ENCODE measurements at places on chromosomes 12 and 14.

- no peak for DNase-seq
Observed at GRCh38 chr14:36751106-36751505, 89.4 kb downstream of the PAX9 start.

GRCh38 chr14:54803926-54804537 lies 98.6 kb downstream of the GCH1 start:
- no peak for DNase-seq

- no peak for DNase-seq
Observed at GRCh38 chr14:82230748-82231147, 697.1 kb upstream of the SEL1L start.

GRCh38 chr14:83733670-83734069 lies 1796.3 kb upstream of the FLRT2 start:
- DNase-seq, result no peak

- no peak for DNase-seq
Observed at GRCh38 chr12:106106892-106107291, 31.9 kb downstream of the NUAK1 start.

DNA sequence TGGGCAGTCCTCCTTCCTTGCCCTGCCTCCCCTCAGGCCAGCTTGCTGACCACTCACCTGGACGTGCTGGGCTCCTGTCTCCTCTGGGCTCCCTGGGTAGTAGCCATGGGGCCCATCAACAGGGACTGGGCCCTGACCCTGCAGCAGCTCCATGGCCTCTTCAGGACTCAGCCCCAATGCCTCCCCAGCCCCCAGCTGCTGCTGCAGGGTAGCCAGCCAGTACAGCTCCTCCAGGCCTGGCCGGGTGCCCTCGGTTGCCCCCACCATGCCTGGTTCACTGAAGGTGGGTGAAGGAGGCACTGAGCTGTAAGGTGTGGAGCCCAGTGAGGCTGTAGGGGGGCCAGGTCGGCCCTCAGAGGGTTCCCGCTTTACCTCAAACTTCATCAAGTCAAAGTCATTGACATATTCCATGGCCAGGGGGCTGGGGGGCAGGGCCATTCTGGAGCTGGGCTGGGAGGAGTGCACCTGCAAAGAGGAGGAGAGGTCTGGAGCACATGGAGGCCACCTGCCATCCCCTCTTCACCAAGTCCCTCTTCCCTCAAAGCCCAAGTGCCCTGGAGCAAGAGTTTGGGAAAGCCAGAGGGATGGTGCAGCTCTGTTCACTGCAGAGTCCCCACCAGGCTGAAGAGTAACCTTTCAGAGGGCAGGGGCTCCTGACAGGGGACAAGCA lies 11.2 kb downstream of the CPNE6 start:
- no peak for DNase-seq

DNA sequence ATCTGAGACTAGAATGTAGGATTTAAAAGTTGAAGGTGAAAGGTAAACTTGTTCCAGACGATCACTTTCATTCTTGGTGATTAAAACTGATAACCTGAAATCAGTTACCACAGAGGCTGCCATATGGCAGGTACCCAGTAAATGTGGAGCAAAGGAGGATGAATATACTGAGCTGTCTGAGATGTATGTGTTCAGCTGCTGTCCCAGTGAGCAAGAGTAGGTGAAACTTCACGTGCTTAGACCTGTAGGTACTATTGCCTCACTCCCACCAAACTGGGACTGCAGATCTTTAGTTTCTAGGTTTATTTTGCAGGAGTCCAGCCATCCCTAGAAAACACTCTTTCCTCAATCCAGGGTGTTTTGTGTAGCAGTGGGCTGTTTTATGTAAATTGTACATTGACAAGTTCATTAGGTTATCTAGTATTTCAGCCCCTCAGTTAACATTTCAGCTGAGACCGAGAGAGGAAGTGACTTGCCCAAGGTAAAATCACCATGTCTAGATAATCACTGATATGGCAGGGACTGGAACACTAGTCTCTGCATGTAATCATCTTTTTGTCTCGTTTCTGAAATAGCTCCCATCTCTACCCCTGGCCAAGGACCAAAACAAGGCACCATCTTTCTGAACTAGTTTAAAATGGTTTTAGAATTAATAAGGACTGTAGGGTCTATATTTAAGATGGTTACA lies 62.7 kb downstream of the ATG14 start:
- DNase-seq, result no peak

DNA sequence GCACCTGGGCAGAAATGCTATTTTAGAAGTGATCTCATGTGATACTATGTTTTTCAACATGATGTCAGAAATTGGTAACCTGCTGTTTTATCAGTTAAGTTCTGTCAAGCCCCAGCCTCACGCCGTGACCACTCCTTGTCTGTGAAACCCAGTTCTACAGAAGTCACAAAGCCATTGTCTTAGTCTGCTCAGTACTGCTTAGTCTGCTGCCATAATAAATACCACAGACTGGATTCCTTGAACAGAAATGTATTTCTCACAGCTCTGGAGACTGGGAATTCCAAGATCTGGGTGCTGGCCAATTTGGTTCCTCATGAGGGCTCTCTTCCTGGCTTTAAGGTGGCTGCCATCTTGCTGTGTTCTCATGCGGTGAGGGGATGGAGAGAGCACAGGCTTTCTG lies 176.9 kb downstream of the PRKCH start:
- no peak for DNase-seq

GRCh38 chr12:57766464-57767304 lies at the start of gene CYP27B1:
Gene CYP27B1 (minus strand): TSS chr12:57767078. CDS start chr12:57767041, 37 bp downstream.
- no peak for DNase-seq

DNA sequence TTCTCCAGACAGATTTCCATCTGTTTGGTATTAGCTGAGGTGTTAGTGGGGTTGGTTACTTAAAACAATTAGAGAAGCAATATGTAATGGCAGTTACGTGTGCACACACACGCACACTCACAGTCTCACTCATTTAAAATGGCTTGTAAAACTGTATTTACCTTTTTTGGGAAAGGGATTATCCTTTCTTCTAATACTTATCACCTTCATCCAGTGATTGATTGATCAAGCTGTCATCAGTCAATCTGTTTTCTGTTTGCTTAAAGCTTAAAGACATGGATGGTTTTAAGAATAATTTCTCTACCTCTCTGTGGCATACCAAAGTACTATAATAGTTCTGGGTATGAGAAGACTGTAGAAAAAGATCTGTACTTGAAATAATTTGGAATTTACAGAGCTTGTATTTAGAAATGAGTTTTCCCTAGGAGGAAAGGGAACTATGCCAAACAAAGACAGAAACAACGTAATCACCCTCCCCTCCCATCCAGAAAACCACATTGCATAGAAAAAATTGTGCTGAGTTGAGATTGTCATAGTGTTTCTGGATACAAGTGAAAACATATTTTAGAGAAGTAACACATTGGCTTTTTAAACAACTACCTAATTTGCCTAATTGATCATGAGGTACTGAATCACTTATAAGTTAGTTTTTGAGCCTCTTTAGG lies 455.8 kb downstream of the PCNX1 start:
- no peak for DNase-seq

DNA sequence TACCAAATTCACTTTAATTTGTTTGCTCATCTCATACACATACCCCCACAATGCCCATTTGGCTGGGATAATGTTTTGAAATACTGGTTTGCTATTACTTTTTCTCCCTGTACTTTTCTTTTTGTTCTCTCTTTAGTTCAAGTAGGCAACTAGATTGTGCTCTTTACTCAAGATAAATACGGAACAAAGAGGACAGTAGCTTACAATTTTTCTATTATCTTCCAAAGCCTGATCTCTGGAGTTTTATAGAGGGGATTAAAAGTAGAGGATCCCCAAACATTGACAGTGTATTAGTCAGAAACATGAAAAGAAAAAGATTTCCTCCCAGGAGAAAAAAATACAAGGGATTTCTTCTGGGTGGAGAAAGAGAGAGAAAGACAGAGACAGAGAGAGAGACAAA lies 102.1 kb upstream of the FSCB start:
- DNase-seq, result no peak

- no peak for DNase-seq
Observed at GRCh38 chr12:75509621-75510020, 1.8 kb downstream of the KRR1 start.

DNA sequence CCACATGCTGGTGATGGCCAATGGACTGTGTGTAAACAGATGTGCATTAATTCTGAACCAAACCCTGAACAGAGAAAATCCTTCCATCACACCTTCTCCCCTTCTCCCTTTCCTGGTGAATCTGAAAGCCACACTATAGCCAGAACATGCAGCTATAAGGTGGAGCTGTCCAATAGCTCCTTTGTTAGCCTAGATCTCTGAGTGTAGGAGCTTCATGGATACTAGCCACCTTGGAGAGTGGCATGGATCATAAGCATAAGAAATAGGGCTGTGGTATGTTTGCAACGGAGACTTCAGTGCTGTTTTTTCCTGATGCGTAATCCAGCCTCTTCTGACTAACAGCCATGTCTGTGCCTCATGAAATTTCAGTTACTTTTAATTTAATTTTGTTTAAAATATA lies 364.5 kb downstream of the BTG1 start:
- no peak for DNase-seq

DNA sequence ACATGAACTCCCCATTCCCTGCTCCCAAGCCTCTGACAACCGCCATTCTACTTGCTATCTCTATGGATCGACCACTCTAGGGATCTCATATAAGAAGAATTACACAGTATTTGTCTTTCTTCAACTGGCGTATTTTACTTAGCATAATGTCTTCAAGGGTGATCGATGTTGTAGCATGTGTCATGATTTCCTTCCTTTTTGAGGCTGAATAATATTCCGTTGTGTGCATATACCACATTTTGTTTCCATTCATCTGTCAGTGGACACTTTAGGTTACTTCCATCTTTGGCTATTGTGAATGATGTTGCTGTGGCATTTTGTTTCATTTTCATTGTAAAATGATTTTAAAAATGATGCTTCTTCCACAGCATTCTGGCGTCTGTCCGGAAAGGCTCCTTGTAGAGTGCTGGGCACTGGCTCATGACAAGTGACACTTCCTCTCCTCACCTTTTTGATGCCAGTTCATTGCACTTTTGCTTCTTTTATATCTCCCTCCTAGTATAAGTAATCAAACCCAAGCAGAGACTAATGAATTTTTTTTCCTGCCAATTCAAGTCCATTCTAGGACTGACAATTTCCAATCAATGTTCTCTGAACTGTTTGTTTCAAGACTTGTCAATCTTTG lies 39.3 kb downstream of the SCN8A start:
- DNase-seq, result no peak

DNA sequence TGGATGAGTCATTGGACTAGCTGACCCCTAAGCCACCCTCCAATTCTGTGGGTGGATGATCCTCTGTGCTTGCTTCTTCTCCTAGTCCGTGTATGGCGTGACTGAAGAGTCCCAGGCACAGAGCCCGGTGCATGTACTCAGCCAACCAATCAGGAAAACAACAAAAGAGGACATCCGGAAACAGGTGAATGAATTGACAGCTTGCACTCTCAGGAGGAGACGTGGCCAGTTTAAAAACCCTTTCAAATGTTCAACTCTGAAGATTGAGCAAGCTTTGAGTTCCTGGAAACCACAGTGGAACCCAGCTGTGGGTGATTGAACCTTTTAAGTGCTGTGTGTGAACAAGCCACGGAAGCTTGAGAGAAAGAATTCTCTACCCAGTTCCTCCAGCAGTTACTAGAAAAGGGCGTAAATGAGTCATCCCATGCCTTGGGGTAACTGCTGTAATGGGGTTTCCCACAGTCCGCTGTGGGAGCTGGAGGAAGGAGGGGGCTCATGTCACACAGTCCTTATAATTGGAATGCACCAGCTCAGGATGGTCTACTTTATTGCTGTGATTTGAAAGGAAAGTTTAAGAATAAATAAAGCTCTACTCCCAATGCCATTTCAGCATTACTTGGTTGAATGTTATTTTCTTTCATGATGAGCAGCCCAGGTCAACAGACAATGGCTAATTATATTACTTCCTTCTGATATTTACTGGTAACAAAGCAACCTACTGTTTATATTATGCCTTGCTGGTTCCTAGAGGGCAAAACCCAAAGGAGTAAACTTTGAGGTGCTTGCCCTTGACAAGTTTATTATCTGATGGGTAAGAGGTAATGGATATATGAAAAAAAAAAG lies 417.0 kb downstream of the DPF3 start:
- DNase-seq, result no peak

GRCh38 chr12:85329913-85330312 lies 49.9 kb downstream of the ALX1 start:
- DNase-seq, result no peak

GRCh38 chr14:36221112-36221511 lies 44.6 kb upstream of the PTCSC3 start:
- no peak for DNase-seq

- DNase-seq, result no peak
Observed at GRCh38 chr14:51139121-51139681, 44.3 kb upstream of the TRIM9 start.

GRCh38 chr12:57138526-57139272 lies 8.7 kb downstream of the LRP1-AS start:
- DNase-seq, result no peak

DNA sequence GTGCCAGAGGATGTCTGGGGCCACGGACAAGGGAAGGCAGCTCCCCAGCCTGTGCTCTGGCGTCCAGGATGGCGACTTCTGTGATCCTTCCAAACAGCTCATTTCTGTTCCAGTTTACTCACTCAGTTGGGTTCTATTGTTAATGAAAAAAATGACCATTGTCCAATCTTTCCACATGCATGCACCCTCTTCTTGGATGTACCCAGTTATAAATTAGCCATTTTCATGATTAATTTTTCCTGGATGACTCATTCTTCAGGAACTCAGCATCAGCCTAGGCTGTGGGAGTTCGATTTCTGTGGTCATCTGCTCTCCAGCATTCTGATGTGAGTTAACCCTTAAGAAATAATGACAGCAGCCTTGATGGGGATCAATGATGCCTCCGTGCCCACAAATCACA lies 926.8 kb downstream of the BCL11B start:
- no peak for DNase-seq

- DNase-seq, result peak; percentile 34
Observed at GRCh38 chr12:14960548-14961465, 594 bp downstream of the ARHGDIB start.

- DNase-seq, result no peak
Observed at GRCh38 chr14:56172074-56172473, 53.9 kb downstream of the PELI2 start.

- no peak for DNase-seq
Observed at GRCh38 chr12:76866151-76866567, 12.7 kb downstream of the CSRP2 start.

GRCh38 chr12:56684745-56685359 lies 3.2 kb downstream of the PTGES3 start:
- no peak for DNase-seq

GRCh38 chr12:20883288-20883687 lies 72.8 kb downstream of the SLCO1B3 start:
- no peak for DNase-seq

DNA sequence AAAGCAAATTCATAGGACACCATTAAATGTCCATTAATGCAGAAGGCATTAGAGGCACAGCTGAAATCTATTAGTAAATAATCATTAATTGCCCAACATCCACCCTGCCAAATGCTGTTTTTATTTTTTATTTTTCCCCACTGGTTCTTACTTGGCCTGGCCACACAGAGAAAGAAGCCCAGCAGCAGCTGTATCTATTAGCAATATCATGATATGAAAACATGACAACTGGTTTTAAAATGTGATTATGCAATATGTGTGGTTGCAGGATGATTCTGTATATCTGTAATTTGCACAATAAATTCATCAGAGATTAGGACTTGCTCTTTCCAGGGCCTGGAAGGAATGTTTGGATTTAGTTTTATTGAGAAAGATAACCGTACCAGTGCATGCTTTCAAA lies 44.9 kb downstream of the SIX6 start:
- DNase-seq, result no peak

Data from effector CD4-positive, alpha-beta T cell (primary cell).